ENCODE measurements at places on chromosomes 5 and 9.

- DNase-seq, result no peak
Observed at GRCh38 chr5:169027501-169028061, 273.4 kb downstream of the SLIT3 start.

- no peak for DNase-seq
Observed at GRCh38 chr9:108086624-108087023, 597.1 kb upstream of the KLF4 start.

DNA sequence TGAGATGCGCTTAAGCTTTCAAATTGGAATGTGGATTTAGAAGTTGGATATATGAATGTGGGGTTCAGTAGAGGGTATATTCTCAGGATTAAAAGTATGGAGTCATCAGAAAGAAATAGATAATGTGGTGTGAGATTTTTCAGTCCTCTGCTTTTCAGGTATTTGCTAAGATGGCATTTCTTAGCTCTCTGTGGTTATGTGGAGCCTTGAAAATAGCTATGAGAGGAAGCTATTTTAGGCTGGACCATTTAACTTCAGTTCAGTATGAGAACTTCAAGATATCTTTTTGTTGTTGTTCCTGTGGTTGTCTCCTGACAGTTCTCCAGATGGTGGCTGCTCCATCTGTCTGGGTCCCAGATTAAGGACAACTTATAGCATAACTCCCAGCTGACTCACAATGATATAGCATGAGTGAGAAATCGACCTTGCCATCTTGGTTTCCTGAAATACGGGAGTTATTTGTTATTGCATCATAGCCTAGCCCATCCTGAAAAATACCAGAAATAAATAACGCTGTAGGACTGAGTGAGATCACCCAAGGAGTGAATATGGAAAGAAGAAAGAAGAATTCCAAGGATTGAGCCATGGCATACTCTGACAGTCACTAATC, 461.5 kb downstream of the ANXA1 start:
- DNase-seq, result no peak

GRCh38 chr9:18294229-18294628, 179.7 kb upstream of the ADAMTSL1 start:
- DNase-seq, result no peak

- DNase-seq, result no peak
Observed at GRCh38 chr9:136268735-136269134, 23.1 kb upstream of the QSOX2 start.

- no peak for DNase-seq
Observed at GRCh38 chr5:132528866-132529634, 14.3 kb downstream of the IL5 start.

GRCh38 chr5:93017849-93018248, 563.2 kb downstream of the NR2F1-AS1 start:
- DNase-seq, result no peak

- DNase-seq, result no peak
Observed at GRCh38 chr5:126462239-126463014, 39.2 kb downstream of the GRAMD2B start.

DNA sequence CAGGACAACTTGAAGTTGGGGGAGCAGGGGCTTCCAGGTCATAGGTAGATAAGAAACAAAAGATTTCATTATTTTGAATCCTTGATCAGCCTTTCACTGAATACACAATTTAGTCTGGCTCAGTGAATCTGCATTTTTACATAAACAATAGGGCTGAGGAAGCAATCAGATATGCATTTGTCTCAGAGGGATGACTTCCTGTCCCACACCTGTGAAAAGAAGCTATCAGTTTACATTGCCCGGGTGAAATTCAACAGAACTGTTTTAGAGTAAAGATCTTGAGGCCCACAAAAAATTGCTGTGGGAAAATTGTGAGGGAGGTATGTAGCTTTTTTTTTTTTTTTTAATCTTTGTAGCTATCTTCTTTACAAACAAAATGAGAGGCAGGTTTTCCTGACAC, 38.3 kb downstream of the DNAJB5 start:
- no peak for DNase-seq

DNA sequence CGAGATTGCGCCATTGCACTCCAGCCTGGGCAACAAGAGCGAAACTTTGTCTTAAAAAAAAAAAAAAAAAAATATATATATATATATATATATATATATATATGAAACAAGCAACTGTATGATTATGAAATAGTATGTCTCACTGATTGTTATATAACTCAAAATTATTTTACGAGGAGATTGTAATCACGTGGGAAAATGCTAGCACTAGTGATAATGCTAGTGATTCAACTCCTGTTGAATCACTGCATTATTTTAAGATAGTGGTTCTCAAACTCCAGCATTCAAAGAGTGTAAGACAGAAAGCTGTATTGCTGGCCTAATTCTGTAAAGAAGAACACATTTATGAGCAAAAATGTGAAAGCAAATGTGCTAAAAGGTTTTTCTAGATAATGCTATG, 12.4 kb upstream of the PTPN3 start:
- DNase-seq, result no peak

DNA sequence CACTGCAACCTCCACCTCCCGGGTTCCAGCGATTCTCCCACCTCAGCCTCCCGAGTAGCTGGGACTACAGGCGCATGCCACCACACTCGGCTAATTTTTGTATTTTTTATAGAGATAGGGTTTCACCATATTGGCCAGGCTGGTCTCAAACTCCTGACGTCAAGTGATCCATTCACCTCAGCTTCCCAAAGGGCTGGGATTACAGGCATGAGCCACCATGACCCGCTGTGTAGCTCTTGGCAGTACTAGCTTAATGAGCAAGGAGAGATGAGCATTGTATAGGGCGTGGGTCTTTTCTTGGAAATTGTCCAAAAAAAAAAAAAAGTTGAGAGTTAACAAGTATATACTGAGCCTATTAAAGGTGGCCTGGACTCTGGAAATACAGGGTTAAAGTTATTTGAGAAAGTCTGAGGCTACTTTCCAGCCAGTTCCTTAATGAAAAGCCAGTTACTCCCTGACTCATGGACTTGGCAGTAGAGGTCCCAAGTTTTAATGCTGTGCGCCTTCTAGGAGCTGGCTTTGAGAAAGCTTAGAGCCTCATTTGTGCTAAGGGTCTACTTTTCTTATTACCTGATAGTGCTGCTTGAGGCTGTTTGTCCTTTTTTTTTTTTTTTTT, 4.2 kb upstream of the FGF18 start:
- no peak for DNase-seq

- DNase-seq, result no peak
Observed at GRCh38 chr9:23941051-23941450, 115.0 kb upstream of the ELAVL2 start.

DNA sequence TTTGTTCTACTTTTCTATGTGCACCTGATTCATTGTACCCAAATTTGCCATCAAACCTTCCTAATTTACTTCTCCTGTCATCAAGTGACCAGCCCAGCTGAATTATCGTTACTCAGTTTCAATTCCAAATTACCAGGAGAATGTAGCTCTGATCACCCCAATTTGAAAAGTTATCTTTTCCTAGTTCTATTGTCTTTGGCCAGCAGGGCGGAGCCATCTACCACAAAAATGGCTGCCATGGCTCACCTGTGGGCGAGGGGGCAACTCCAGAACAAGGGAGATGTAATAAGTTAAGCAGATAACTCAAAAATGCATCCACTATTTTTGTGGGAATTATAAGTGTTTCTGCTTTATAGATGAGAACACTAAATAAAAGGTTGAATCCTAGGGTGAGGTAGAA, 133.8 kb upstream of the MOCS2 start:
- no peak for DNase-seq

- no peak for DNase-seq
Observed at GRCh38 chr9:99573085-99573484, 248.6 kb upstream of the NR4A3 start.

- DNase-seq, result no peak
Observed at GRCh38 chr9:108973895-108974294, 39.4 kb downstream of the CTNNAL1 start.

GRCh38 chr9:85212887-85213286, 528.9 kb downstream of the AGTPBP1 start:
- no peak for DNase-seq

DNA sequence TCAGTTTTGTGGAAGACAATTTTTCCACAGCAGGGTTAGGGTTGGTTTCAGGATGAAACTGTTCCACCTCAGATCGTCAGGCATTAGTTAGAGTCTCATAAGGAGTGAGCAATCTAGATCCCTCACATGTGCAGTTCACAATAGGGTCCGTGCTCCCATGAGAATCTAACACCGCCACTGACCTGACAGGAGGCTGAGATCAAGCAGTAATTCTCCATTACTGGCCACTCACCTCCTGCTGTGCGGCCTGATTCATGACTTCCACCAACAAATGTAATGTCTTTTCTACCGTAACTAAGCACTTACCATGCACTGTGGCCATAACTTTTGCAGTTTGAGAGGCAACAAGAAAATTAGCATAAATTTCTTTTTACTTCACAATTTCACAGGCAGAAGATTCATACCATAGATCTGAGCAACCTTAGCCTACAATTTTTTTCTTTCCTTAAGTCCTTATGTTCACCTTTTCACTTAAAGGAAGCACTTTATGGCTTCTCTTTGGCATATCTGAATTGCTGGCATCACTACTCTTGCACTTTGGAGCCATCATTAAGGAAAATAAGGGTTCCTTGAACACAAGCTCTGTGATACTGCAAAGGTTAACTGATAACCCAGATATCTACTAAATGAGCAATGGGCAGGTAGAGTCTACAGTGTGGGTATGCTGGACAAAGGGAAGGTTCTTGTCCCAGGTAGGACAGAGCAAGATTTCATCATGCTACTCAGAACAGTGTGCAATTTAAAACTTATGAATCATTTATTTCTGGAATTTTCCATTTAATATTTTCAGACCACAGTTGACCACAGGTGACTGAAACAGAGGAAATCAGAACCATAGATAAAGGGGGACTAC, 83.0 kb upstream of the IFNK start:
- peak; percentile 38 for DNase-seq

DNA sequence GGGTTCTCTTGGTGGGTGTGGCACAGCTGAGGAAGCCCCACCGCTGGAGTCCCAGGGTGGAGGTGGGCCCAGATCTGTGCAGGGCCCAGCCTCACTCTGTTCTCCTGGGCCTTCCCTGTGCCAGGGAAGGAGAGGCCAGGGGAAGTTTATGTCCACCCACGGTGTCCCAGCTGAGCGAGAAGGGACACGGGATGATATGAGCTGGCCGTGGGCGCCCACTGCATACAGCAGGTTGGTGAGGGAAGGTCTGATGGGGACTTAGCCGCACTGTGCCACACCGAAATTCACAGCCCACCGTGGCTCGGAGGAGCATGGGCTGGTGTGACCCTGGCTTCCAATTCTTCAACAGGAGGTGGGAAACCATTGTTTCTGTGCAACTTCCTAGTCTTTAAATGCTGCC, 33.9 kb downstream of the UNC5A start:
- DNase-seq, result no peak

GRCh38 chr5:163624431-163624830, 119.0 kb downstream of the MAT2B start:
- DNase-seq, result no peak

DNA sequence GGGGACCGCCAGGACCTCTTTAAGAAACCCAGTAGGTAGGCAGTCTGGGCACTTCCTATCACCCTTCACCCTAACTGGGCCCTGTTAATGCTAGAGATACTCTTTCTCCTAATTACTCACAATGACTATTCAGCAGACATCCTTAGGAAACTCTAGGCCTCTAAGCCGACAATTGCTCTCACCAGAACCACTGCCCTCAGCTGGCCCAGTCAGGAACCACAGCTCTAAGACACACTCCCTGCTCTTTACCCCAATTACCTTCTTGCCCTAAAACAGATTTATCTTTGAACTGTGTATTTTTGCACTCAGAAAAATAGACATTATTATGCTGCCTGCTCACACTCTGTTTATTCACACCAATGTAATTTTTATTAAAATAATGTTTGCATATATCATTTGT, 432.6 kb upstream of the SLC30A5 start:
- DNase-seq, result peak; percentile 28

DNA sequence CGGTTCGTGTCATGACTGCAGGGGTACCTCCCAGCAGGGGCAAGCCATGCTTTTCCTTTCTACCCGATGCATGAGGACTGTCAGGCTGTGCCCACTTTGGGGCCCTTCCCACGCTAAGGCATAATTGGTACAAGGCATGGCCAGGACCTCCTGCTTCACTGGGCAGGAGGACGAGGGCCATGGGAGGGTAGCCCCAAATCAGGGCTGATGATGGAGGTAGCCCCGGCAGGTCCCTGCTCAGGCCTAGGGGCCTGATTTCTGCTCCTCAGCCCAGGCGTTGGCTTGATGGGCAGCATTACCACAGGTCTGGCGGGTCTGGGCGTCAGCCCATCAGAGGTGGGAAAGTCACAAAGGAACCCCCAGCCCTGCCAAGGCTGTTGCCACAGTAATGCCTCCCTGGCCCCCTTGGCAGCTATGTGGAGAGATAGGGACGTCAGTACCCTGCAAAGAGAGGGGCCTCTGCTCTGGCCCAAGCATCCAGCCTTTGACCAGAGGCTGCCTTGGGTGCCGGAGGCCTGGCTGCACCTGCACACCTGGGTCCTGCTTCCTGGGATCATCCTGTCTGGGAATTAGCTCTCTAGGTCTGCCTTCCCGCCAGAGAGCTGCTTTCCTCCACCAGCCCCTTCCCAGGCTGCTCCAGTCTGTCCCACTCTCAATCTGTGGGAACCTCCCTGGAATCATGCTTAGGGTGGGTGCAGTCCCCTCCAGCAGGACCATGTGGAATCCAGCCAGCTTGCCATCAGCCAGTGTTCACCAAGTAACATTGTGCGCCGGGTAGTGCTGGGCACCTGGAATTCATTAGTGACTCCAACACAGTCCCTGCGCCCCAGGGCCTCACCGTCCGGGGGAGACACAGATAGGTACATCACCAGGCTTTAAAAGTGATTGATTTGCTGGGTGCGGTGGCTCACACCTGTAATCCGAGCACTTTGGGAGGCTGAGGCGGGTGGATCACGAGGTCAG, 15.4 kb downstream of the TSPAN17 start:
- no peak for DNase-seq

- DNase-seq, result no peak
Observed at GRCh38 chr9:72557549-72557948, 36.1 kb downstream of the TMC1 start.

GRCh38 chr5:73170522-73170921, 2.5 kb upstream of the TMEM174 start:
- no peak for DNase-seq

GRCh38 chr9:125008599-125008998, 67.7 kb upstream of the GOLGA1 start:
- DNase-seq, result no peak

DNA sequence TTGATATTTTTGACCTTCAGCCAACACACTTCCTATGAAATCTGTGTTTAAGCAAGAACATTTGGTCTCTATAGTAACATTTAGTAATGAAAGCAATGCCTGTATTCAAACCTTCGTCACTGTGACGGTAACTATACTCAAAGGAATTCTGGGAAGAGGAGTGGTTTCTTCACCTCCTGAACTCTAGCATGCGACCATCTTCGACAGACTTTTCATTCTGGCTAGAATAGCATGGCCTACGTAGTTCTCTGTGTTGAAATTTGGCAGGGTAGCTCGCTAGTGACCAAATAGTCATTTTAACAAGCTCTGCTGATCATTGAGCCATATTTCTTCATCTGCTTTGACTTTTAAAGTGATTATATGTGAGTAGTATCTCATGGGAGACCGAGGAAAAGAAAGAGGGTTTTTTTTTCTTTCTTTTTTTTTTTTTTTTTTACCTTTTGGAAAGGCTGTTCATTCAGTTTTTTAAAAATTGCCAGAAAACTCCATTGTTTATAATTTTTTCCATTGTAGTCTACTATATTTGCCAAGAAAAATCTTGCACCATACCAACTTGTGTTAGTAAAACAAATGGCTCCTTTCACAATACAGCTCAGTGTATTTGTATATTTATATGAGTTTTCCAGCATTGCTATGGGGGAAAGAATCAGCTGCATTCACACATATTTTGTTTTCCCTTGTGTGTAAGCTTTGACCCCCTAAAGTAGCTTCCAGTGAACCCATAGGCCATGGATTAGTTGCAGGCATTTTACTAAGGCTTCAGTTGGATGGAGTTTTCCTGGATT, 166.8 kb downstream of the NNT start:
- DNase-seq, result no peak
